ENCODE measurements at places on chromosomes 3 and 15.

DNA sequence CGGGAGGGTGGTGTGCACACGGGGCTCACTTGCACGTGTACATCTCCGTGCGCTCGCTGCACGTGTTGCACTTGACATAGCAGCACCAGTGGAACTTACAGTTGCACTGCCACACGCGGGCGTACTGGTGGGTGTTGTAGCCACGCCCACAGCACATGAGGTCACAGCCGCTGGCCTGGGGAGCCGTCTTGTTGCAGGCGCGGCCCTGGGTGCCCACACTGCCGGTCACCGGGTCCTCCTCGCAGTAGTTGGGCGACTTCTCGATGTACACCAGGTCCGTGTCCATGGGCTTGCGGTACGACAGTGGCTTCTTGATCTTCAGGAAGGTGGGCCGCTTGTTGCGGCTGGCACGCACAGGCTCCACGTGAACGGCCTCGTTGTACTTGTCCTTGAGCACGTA, 61.0 kb downstream of the WNT7A start:
- no peak for DNase-seq

DNA sequence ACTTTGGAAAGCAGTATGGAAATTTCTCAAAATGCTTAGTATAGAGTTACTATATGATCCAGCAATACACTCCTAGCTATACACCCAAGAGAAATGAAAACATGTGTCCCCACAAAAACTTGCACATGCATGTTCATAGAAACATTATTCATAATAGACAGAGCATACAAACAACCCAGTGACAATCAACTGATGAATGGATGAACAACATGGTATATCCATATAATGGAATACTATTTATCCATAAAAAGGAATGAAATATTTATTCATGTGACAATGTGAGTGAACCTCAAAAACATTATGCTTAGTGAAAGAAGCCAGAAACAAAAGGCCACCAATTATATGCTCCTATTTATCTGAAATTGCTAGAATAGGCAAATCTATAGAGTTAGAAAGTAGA, 6.7 kb downstream of the MYH15 start:
- no peak for DNase-seq

DNA sequence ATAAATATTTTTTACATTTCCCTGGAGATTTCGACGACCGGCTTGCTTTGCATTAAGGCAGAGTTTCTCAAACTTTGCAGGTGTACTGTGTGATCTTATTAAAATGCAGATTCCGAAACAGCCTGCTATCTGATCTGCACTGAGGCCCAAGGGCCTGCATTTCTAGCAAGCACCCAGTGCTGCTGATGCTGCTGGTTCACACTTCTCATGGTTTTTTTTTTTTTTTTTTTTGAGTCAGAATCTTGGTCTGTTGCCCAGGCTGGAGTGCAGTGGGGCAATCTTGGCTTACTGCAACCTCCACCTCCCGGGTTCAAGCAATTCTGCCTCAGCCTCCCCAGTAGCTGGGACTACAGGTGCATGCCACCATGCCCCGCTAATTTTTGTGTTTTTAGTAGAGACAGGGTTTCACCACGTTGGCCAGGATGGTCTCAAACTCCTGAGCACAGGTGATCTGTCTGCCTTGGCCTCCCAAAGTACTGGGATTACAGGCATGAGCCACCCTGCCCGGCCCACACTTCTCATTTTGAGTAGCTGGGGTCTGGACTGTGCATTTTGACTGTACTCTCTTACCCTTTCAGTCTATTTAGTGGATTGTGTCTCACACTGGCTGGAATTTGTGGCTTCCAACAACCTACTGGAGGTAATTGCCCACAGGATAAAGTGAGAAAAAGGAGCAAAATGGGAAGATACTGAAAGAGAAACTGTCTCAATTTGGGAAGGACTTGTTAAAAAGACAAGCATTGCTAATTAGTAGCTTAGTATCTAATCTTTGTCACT, 94.1 kb downstream of the ITPR1 start:
- no peak for DNase-seq

DNA sequence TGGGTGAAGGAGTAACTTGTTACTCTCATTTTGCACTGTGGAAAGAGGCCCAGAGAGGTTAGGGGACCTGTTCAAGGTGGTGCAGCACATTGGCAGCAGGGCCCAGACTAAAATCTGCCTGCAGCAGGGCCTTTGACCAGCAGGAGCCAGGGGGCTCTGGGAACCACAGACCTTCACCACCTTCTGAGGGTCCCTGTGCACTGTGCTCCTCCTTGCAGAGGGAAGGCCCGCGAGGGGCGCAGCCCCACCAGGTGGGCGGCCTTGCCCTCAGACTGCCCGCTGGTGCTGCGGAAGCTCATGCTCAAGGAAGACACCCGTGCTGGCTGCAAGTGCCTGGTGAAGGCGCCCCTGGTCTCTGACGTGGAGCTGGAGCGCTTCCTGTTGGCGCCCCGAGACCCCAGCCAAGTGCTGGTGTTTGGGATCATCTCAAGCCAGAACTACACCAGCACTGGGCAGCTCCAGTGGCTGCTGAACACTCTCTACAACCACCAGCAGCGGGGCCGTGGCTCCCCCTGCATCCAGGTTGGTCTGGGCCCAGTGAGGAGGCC, 61.5 kb upstream of the FGD5 start:
- no peak for DNase-seq

GRCh38 chr15:101496198-101496986, 6.9 kb upstream of the PCSK6 start:
- DNase-seq = no peak

DNA sequence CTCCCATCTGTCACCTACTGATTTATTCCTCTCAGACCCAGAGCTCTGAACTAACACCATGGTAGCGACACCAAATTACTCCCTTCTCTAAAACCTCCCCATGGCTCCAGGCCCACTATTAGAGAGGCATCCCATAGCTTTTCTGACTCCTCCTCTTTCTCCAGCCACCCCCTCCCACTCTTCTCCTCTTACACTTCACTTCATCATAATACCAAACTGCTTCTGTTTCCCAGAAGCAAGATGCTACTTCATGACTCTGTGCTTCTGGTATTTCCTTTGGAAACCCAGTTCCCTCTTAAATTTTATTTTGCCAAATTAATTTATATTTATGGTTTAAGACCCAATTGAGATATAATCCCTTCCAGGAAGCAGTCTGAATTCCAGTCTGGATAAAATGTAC, 465.1 kb upstream of the PDZRN3 start:
- no peak for DNase-seq

DNA sequence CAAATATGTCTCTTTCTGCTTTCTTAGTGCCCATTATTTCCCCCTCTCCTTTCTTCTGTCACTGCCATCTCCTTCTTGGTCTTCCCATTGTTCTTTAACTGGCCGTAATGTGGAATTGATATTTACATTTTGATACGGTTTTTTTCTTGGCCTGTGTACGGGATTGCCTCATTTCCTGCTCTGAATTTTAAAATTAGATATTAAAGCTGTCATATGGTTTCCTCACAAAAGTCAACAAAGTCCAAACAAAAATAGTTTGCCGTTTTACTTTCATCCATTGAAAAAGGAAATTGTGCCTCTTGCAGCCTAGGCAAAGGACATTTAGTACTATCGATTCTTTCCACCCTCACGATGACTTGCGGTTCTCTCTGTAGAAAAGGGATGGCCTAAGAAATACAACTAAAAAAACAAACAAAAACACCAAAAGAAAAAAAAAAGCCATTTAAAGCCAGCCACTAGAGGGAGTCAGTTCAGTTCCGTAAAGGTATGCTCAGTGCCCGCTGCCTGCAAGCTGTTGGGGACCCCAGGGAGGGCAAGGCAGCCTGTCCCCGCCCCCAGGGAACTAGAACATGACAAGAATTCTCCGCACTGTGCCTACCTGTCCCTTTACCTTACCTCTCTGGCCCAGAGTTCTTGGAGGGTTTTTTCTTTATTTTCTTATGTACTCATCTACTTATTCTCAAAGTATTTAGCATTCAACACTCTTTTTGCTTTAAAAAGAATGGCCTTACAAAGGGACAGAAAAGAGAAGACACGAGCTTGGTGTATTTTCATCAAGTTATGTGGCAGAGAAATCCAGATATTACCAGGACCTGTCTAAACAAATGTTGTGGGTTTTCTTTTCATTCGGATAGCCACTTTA, 30.0 kb upstream of the NR2E3 start:
- no peak for DNase-seq

DNA sequence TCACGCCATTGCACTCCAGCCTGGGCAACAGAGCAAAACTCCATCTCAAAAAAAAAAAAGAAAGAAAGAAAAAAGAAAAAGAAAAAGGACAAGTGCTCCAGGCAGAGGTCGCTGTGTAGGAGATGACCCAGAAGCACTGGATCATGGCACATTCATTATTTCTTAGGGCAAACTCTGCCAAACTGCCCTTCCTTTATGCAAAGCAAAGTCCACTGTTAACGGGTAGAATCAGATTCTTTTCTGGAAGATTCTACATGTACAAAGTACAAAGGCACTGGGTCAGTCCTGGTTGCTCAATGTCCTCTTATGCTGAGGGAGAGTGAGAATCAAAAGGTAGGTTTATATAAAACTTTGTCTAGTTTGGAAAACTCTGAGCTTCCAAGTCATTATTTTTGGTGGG, 144.9 kb downstream of the FEZF2 start:
- no peak for DNase-seq

GRCh38 chr3:180048840-180049239, 12.1 kb upstream of the PEX5L start:
- DNase-seq = no peak

- DNase-seq = no peak
These were observed 235.7 kb downstream of the SATB1 start for GRCh38 chr3:18189282-18190050.

DNA sequence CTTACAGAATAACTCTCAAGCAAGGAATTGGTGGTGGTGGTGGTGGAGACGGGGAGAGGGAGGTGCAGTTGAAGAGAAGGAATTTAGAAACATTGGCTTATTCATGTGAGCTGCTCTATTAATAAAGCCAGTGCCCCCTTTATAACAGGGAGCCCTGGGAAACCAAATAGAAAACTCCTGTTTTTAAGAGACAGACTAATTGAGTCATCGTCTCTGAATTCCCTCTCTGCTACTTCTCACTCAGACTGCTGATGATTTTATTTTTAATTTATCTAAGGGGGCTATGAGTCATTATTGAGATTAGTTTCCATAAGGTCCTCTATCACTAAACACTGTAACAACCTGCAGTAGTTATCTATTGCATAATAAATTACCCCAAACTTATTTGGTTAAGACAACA, 145.9 kb upstream of the GALNT15 start:
- DNase-seq = no peak

GRCh38 chr3:70550723-70551319, 238.4 kb upstream of the MDFIC2 start:
- peak; percentile 40 for DNase-seq

GRCh38 chr3:179079537-179079936, 7.9 kb upstream of the ZMAT3 start:
- DNase-seq = no peak

GRCh38 chr3:138511945-138512344, 77.5 kb downstream of the ESYT3 start:
- no peak for DNase-seq

- DNase-seq = no peak
These were observed 10.9 kb downstream of the TRIP4 start for GRCh38 chr15:64398575-64398974.

- no peak for DNase-seq
These were observed 575.8 kb downstream of the FHIT start for GRCh38 chr3:60675424-60675823.

DNA sequence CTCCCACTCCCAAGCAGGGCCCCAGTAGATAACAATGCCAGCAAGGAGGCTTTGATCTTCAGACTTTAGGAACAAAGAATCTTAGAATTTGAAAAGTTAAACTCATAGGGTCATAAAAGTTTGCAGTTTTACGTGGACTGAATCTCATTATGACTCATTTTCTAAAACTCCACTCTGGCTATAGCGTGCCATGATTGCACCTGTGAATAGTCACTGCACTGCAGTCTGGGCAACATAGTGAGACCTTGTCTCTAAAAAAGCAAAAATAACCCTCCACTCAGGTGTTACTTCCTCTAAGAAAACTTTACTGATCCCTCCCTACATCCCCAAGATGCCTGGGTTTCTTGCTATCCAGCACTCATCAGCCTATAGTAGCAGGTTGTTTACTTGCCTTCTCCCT, 104.5 kb downstream of the IL20RB start:
- DNase-seq = no peak

DNA sequence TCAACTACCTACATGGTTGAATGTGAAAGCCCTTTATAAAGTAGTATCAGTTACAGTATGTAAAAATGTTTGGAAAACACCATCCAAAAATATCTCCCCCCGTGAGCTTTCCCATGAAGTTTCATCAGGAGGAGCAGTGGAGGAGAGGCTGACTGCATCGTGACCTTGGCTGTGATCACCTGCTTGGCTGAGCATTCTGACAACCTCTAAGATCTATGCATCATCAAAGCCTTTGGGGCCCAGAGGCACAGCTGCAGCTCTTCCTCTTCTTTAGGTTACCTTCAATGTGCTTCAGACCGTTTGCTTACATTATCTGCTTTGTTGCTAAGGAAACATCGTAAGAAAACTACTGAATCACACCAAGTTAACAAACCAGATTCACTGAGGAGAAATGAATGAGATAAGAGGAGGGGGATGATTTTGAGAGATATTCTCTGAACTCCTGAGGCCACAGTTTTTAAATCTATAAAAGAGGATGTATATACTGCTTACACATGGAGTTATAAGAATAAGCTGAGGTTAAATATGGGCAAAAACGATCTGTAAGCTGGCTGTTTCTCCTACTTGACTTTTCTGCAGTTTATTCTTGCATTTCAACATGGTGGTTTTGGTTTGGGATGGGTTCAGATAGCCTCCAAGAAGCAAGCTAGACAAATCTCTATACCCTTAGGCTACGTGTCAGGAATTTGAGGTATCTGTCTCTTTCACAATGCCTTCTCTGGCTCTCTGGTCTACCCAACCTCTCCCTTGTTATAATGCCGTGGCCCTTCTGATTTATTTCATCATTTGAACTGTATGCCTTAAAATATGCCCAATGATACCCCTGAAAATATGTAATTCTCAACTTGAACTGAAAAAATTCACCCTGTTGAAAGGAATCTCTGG, 4.0 kb downstream of the GCSAM start:
- DNase-seq = peak; percentile 21

- DNase-seq = no peak
These were observed 11.2 kb upstream of the SUMF1 start for GRCh38 chr3:4478261-4478660.

- no peak for DNase-seq
These were observed 1010.8 kb downstream of the OTOL1 start for GRCh38 chr3:162507397-162507796.

DNA sequence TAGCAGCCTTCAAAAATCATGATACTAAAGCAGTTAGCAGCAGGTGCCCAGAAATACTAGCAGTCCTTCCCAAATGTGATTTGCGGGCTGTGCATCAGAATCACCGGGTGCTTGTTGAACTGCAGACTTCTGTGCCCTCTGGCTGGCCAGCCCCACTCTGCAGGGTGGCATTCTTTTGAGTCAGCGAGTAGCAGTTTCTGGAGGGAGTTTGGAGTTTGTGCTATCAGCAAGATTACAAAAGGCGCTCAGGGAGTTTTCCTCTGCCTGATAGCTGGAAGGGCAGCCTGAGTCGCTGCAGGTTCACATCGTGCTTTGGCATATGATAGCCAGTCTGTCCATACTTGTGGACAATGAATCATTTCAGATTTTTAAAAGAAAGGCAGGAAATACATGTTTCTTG, 57.6 kb downstream of the CLDN11 start:
- no peak for DNase-seq

GRCh38 chr3:169259661-169260060, 403.9 kb downstream of the MECOM start:
- no peak for DNase-seq

GRCh38 chr15:28992336-28992864, 106.6 kb downstream of the APBA2 start:
- DNase-seq = no peak

All from stimulated activated CD4-positive, alpha-beta T cell treated with anti-CD3 and anti-CD28 coated beads, Interleukin-15, amount 100 ng/mL, for 1 hour (primary cell).